Hypothalamus (tissue), 51 donors: ENCODE measurements at places on chromosomes 11 and 22.
A peak's percentile ranks its signal among the peaks of the same experiment; 100 is the strongest.

GRCh38 chr22:24559471-24559870 is 3.7 kb downstream of the SNRPD3 start:
- no peak for DNase-seq

DNA sequence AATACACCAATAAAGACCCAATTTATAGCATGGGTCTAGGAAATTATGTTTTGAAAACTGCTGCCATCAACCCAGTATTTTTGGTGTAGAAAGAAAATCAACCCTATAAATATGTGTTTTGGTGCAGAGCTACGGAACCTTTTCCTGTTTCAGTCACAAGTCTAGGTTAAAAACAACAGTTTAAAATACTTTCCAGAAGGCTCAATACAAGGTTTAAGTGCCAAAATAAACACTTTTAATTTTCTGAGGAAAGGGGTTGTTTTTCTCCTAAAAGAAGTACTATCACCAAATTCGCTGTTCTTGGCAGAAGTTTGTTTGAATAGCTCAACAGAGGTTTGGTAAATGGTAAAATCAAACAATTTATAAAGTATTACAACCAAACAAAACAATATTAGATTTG is 201.3 kb downstream of the TMEM135 start:
- no peak for DNase-seq

DNA sequence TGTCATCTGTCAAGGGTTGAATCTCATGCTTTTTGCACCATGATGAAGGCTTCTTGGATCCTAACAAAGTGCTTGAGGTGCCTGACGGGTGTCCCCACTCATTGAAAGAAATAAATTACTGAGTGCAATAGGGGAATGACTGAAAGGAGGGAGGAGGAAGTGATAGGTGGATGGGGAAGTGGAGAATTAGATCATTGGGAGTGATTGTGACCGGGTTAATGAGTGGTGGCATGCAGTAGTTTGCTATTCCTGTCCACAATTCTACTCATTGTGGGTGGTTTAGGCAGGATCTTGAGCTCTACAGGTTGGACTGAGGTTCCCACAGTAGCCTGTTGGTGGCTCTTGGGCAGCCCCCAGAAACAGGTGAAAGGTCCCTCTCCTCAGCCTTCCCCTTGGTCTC is 44.3 kb downstream of the THAP12 start:
- no peak for DNase-seq

DNA sequence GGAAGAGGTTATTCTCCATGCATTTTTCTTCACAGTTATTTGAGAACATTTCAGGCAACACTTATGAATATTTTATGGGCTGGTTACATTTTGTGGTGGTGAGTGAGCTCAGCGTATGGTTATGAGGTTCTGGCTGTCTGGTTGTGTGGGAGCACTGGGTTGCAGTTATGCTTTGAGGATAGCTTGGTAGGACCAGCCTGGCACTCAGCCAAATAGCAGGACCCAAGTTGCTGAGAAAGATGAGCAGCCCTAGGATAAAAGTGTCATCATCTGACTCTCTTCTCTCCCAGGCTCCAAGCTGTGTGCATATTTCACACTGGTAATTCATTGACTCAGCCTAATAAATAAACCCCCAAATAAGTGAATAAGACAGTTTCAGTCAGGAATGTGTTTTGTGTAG is 8.1 kb upstream of the SRSF8 start:
- DNase-seq: no peak

DNA sequence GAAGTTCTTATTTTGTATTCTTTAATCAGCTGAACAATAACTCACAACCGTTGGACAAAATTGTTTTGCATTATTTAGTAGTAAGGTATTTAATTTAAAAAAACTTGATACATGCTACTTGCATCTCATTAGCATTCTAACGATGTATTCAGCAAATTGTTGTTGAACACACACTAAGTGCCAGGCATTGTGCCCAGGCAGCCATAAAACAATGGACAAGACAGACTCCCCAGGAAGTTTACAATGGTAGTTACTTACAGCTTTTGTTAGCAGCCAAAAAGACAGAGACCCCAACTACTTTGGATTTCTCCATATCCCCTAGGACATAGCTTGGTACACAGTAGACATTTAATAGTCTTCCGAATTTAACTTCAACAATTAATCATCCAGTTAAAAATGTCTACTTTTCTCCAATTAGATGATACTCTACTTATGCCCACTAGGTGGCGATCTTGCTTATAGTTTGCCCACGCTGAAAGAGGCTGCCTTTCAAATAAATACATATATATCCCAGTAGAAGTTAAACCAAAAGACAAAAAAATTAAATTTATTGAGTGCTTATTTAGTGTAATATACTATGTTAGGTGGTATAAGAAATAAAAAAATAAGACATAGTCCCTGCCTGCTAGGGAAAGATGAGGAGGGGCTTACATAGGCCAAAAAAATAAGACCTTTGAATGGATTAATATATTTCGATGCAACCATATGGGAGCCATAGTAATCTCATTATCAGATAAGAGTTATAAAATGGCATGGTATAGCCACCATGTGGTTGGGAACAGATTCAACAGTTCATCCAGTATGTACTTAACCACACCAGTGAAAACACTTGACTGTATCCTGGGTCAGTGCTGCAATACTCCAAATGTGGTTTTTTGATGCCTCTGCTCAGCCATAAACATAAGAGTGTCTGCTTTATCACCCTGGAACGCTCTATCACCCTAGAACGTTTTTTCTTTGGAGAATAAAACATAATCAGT is 2.0 kb upstream of the FJX1 start:
- no peak for DNase-seq

DNA sequence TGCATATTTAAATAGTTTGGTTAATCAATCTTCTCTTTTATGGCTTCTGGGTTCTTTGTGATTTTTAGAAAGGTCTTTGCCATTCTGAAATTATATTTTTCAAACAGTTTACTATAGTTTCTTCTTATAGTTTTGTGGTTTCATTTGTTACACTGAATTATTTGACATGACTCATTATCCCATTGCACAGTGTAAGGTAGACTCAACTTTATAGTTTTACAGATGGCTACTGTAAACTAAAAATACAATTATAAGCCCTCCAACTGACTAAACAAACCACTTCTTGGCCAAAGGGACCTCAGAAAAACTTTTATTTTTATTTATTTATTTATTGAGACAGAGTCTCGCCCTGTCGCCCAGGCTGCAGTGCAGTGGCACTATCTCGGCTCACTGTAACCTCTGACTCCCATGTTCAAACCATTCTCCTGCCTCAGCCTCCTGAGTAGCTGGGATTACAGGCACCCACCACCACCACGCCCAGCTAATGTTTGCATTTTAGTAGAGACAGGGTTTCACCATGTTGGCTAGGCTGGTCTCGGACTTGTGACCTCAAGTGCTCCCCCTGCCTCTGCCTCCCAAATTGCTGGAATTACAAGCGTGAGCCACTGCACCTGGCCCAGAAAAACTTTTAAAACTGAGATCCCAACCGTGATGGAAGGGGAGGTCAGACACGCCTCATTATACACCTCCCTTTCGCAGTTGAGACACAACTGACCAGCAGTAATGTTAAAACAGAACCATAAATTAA is 14.1 kb upstream of the RAC2 start:
- no peak for DNase-seq

DNA sequence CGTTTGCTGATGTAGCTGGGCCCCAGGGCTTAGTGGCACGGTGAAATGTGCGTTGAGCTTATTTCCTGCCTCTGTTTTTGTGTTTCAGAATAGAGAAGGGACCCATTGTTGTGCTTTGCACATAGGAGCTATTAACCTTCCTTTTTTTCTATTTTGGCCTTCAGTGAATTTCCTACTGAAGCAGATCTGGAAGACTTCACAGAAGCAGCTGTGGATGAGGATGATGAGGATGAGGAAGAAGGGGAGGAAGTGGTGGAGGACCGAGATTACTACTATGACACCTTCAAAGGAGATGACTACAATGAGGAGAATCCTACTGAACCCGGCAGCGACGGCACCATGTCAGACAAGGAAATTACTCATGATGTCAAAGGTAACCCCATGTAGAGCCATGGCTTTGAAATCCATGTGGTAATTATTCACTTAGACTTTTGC is 37.4 kb upstream of the ST14 start:
- no peak for DNase-seq

GRCh38 chr11:85772695-85773094 is 38.2 kb downstream of the SYTL2 start:
- DNase-seq: no peak

GRCh38 chr11:134882671-134883297 is 470.7 kb upstream of the B3GAT1 start:
- no peak for DNase-seq

GRCh38 chr11:75468534-75469340 is 35.7 kb upstream of the KLHL35 start:
- DNase-seq: no peak

GRCh38 chr11:119316016-119316728 is 758 bp downstream of the MCAM start:
- DNase-seq: peak; percentile 74

- no peak for DNase-seq
These were observed 159.0 kb upstream of the RAG2 start for GRCh38 chr11:36757075-36757474.

GRCh38 chr11:46741600-46742484 is 22.8 kb downstream of the F2 start:
- DNase-seq: no peak

DNA sequence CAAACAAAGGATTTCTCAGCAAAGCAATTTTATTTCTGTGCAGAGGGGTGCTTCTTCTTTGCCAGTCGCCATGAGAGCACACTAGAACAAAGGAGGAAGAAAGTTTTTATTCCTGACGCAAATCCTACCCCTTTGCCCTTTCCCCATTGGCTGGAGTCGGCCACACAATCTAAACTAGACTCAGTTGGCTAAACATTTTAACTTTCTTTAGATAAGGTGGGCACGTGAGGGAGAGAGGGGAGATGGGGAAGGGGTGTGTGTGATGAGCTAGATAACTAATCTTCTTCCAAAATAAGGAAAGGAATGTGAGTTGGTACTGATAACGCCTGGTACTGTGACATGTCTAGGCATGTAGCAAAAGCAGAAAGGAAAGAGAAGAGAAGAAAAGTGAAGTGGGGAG is 626 bp downstream of the TRIM22 start:
- DNase-seq: no peak

- no peak for DNase-seq
These were observed 21.9 kb upstream of the POLD3 start for GRCh38 chr11:74570266-74571061.

DNA sequence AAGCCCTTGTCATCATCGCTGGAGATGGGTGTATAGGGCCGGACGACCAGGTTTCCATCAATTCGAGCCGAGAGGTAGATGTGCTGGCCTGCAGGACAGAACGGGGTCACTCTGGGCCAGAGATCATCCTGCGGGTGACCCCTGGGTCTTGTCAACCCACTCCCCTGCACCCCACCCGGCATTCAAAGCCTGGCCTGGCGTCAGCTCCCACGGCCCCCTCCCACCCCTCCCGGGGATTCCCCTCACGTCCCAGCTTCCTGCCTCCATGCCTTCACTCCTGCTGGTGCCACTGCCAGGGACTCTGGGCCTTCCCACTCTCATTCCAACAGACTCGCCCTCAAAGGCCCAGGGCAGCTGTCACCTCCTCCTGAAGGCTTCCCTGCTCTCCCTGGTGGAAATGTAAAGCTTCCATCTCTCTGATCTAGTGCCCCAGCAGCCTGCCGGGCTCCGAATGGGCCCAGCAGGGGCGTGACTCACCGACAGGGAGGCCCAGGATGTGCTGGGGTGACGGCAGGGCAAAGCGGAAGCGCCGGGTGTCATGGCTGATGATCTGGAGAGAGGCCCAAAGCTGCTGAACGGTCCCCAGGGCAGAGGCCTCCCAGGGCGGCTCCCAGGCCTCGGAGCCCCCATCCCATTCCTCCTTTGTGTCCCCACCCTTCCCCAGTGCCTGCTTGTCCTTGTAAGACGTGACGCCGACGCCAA is 9.3 kb downstream of the ATP5MGL start:
- DNase-seq: no peak

GRCh38 chr11:47306484-47306844 is 36.5 kb downstream of the MADD start:
- DNase-seq: no peak

DNA sequence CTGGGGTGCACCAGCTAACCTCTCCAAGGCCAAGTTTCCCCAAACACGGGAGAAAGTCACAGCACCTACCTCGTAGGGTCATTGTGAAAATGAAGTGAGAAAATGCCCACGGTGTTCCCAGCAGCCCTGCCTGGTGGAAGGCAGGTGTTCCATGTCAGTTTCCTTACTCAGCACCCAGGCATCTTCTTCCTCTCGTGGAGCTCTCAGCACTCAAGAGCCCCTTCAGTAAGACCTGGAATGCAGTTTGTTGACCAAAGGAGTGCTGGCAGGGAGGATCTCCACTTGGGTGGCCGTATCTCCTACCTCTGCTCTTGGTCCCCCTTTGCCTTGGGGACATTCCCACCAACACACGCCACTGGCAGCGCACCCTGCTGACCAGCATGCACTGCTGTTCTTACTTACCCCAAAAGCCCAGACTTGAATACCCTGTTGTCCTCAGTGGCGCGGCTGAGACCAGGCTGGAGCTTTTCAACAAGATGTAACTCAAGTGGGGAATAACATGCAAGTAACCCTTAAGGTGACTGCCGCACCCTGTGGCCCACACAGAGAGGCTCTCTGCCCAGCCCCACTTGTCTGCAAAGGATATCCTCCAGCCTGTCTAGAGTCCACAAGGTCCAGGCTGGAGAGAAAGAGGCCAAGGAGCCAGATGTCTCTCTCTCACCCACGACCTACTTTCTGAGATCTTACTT is 201.2 kb upstream of the TMEM45B start:
- no peak for DNase-seq
